Mesothelial cell of epicardium (in vitro differentiated cells): ENCODE measurements at places on chromosomes 16 and 17.

DNA sequence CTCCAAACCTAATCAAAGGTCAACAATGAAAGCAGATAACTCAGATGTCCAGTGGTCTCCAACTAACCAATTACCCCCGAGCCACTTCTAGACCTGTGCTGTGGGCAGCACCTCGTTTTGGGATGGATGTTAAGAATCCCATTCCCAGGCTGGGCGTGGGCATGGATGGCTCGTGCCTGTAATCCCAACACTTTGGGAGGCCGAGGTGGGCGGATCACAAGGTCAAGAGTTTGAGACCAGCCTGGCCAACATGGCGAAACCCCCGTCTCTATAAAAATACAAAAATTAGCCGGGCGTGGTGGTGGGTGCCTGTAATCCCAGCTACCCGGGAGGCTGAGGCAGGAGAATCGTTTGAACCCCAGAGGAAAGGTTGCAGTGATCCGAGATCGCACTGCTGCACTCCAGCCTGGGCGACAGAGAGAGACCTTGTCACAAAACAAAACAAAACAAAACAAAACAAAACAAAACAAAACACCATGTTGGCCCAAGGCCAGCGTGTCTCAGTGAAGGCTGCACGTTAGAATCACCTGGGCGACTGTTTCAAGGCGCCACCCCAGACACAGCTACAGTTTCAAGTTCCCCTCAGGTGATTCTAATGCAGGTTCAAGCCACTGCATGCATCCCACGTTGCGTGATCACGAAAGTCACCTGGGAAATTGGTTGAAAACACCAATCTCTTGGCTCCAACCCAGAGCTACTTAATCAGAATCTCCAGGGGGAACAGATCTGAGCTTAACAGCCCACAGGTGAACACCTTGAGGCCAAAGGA, 21.3 kb downstream of the COX4I1 start:
- H3K4me3 ChIP-seq = no peak overlapping the region
- DNase-seq = no peak
- H3K27me3 ChIP-seq = peaks cover 31% of the 10 kb centered on the region
- H3K27ac ChIP-seq = no peak overlapping the region
- H3K4me1 ChIP-seq = peaks cover 6% of the 10 kb centered on the region

DNA sequence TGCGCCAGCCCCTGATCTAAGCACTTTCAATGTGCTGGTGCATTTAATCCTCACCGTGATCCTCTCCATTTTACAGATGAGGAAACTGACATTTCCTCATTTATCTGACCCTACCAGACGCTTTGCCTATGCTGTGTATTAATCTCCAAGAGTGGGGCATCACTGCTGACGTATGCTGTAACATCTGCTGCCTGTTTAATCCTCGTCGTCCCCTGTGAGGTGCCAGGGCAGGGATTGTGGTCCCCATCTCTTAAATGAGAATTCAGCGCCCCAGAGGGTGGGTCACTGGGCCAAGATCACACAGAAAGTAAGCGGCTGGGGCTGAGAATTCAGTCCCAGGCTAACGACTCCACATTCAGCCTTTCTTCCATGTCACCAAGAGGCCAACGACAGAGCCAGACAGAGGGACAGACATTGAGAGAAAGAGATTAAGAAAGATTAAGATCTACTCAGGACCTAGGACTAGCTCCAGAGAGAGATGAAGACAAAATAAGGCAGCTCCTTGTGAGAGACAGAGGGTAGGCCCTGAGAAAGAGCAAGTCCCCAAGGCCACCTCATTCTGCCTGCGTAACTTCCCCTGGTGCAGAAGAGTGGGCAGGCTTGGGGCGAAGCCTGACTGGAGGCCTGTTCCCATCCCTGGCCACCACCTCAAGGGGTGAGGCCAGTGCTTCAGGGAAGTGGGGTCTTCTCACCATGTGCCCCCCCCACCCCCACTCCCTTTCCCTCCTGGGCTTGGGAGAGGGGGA, 13.5 kb downstream of the CACNA1G start:
- no peak overlapping the region for H3K27ac ChIP-seq
- DNase-seq = no peak
- no peak overlapping the region for H3K4me3 ChIP-seq
- peaks cover 1% of the 10 kb centered on the region for H3K36me3 ChIP-seq
- H3K4me1 ChIP-seq = peaks cover 19% of the 10 kb centered on the region

DNA sequence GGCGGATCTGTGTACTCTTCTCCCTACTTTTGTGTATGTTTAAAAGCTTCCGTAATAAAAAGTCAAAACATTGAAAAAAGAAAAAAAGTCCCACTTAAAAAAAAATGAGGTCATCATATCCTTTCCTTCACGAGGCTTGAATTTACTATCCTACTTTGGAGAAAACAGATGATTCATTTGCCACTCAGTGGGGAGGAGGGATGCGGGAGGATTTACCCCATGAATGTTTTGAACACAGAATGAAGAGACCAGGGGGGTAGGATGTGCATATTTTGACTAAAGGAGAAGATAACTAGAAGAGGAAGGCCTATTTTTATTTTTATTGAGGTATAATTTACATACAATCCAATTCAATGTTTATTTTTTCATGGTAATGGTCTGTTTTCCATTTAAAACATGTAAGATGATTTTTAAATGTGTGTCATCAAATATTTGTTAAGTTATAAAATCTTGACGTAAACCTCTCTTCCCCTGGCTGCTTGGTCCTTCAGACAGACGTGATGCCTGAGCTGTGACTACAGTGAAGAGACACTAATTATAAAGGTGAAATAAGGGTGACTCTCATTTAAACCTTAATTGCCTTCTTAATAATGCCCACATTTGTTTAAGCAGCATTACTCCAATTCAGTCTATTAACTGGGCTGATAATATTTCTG, 135.4 kb upstream of the AXIN2 start:
- no peak overlapping the region for H3K4me3 ChIP-seq
- no peaks in the 10 kb centered on the region for H3K36me3 ChIP-seq
- no peak for DNase-seq
- H3K27me3 ChIP-seq = no peaks in the 10 kb centered on the region

- H3K4me1 ChIP-seq = peaks cover 6% of the 10 kb centered on the region
- peaks cover 20% of the 10 kb centered on the region for H3K27me3 ChIP-seq
- no peak overlapping the region for H3K4me3 ChIP-seq
- H3K27ac ChIP-seq = no peak overlapping the region
- DNase-seq = no peak
These were observed 94.6 kb downstream of the UTP18 start for GRCh38 chr17:51354936-51355335.
